D721Med (cell line): ENCODE measurements at places on chromosomes 5 and 9.

DNA sequence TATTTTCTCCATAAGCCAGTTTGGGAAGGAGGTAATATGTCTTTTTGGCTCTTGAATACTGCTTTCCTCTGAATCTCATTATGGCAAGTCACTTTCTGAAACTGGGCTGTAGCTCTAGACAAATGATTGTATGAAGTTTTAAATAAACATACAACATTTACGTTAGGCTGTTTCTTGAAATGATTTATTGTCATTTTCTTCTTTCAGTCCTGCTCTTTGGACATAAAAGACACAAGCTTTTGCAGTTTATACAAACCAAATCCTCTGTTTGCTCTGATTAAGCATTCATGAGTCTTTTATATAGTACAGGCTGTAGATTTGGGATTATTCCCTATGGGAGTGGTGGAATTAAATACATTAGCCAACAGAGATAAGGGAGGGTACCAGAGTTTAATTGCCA lies 139.7 kb downstream of the CEP120 start:
- no peak for DNase-seq

DNA sequence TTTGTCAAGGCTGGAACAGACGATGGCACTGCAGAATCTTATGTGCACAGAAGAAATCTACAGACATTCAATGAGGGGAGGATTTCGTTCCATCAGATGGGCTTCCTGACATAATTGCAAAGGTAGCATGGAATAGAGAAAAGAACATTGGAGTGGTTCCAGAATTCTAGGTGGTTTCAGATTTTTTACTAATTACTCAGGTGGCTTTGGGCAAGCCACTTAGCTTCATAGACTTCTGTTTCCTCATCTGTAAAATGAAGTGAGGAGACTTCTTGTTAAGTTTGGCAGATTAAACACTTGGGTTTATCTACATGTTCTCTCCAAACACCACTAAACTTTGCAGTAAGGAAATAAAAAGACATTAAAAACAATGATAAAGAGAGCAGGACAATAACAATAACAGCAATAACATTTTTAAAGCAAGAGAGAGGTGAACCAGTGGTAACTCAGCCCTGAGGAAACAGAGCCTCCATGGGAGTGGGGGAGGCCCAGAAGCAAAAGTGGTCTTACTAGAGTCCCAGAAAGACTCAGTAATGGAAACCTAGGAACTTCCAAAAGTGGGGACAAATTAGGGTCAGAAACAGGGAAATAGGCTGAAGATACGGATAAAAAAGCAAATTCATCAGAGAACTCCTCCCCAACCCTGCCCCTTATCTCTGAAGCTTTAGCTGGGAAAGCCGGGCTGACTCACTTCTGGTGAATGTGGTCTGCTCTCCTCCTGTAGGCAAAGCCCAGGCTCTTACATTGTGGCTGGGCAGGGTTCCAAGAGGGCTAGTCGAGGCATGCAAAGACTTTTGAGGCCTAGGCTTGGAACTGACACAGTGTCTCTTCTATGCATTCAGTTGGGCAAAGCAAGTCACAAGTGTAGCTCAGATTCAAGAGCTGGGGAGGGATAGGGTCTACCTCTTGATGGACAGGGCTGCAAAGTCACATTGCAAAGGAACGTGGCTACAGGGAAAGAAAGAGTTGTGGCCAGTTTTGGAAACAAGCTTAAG lies 11.8 kb upstream of the ACTBL2 start:
- DNase-seq, result no peak

DNA sequence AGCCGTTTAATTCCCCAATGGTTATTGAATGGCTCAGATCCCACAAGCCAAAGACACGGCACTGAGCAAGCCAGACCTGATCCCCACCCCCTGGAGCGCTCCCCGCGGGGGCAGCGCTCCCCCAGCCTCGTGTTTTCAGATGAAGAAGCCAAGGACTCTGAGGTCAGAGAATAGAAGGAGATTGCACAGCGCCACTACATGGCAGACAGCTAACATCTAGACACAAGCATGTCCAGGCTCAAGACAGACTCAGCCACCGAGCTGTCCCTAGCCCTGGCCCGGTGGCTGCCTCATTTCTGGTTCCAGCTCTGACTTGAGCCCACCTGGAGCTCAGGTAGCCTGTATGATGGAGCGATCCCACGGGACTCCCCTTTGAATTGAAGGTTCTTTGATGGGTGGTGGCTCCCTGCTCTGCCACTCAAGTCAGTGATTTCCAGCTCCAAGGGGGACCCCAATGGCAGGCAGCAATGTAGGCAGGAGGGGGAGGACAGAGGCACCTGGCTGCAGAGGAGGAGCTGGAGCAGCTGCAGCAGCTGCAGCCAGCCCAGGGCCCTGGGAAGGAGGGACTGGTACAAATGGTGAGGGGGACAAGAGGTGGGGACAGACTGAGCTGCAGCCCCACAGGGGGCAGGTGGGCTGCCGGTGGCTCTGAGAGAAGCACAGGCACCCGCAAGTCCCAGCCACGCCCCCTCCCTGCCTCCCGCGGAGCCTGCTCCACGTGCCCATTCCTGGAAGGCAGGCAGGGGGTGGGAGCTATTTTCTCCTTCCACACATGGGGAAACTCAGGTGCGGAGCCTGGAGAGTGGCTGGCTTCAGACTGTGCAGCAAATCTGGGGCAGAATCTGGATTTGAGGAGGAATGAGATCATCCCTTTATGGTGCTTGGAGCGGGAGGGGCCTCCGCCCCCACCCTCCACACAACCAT lies 40.2 kb downstream of the NTNG2 start:
- no peak for DNase-seq

GRCh38 chr5:2575871-2576270 lies 175.6 kb downstream of the IRX2 start:
- no peak for DNase-seq

- DNase-seq, result no peak
Observed at GRCh38 chr9:91038483-91039124, 237.0 kb downstream of the SYK start.

DNA sequence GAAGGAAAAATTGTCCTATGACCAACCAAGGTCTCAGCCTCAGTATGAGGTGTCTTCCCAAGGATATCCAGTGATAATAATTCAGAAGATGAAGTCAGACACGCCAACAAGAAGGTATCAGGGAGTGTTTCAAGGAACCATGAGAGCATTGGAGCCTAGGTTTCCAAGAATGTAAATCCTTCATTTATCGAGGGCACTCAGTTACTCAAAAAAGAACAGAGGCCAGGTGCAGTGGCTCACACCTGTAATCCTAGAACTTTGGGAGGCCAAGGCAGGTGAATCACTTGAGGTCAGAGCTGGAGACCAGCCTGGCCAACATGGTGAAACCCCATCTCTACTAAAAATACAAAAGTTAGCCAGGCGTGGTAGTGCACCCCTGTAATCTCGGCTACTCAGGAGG lies 70.8 kb downstream of the PLAC8L1 start:
- DNase-seq, result no peak

DNA sequence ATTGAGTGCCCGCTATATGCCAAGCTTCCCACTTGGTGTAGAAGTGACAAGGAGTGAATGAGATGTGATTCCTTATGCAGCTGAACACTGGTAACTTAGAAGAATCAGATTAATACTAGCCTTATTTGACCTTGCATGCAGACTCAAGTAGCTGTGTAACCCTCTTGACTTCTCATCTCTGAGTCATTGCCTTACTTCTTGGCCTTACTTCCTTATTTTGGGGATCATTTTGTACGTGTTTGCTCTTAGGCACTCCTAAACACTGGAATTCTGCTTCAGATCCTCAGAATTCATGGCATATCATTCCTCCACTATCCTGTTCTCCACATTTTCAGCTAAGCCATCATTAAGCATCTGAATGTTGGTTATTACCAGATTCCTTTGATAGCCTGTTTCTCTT lies 948.9 kb upstream of the ARRDC3 start:
- DNase-seq, result no peak

DNA sequence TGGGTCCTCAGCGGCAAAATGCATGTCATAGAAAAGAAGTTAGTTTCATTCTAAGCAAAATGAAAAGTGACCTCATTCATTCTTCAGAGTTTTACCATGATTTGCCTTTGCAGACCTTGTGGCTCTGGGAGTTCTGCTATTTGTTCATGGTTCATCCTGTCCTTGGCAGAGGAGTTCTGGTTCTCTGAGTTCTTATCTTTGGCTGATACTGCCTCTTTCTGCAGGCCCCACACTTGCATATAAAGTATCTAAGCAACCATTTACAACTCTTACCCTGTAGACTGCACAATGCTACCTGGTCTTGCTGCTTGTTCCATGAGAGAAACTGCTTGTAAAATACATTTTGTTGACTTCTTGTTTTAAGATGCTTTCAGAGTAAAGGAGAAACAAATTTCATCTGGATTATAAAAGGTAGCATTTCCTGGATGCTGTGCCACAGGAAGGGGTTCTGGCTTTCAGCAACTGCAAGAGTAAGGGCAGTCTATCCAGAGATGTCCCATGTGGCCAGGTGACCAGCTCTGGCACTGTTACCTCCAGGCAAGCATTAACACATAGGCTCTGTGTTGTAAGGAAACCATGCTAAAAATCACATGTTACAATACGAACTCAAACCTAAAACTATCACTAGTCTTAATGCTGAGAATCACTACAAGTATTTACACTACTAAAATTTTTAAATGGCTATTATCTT lies 513.2 kb downstream of the SPOCK1 start:
- no peak for DNase-seq

DNA sequence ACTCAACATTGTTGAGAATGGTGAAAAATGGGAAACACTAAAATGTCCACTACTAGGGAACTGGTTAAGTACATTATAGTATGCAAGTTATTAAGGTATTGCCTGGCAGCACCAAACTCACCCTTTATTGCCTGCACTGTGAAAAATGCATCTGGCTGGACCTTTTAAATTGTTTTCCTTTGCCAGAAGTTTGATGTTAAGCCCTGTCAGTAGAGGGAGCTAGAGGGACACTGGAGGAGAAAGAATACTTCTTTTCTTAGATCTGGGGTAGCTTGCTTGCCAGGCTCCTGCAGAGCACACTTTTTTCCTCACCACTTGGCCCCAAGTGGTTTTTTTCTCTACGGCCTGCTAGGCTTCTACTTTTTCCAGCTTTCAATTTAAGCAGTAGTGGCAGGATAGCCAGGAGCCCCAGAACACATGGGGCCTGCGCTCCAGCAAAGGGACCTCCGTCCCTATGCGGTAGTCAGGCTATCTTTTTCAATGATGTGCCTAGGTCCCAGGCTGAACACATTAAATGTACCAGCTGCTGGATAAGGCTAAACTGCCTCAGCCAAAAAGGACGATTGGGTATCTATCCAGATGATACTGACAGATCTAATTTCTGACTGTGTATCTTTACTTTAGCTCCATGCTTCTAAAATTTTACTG lies 8.0 kb upstream of the HABP4 start:
- no peak for DNase-seq

GRCh38 chr5:135891791-135892190 lies 3.9 kb downstream of the IL9 start:
- no peak for DNase-seq

DNA sequence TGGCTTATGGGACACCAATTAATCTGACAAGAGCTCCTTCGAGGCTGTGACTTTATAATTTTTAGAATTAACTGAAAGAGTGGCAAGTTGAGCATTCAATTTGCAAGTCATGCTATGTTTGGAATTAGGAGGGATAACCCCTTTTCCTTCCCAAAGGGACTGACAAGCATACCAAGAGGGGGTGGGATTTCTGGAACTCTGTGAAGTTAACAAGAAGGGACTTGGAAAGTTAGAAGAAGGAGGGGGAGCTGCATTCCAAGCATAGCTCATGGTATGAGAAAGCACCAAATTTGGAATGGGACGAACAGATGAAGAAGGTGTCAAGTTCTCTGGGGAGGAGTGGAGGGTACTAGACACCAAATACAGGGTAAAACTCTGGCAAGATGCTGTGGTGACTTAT lies 8.9 kb upstream of the PALM2AKAP2 start:
- DNase-seq, result no peak

DNA sequence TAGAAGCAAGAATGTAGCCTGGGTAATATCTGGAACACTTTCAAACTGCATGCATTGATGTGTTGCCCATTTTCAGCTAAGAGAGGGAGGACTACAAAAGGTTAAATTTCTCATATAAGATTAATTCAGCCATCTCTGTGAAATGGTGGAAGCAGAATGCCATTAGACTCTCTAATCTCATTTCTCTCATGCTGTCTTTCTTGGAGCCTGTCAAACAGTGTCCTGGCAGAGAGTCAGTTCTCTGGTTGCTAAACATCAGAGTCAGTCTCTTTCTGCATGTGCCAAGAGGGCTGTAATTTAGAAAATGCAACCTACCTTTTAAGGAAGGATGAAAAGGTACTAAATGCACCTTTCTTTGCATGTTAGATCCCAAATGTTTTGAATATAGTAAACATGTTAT lies 910 bp upstream of the GARNL3 start:
- DNase-seq, result no peak

GRCh38 chr5:77952636-77953212 lies 176.6 kb upstream of the TBCA start:
- no peak for DNase-seq

DNA sequence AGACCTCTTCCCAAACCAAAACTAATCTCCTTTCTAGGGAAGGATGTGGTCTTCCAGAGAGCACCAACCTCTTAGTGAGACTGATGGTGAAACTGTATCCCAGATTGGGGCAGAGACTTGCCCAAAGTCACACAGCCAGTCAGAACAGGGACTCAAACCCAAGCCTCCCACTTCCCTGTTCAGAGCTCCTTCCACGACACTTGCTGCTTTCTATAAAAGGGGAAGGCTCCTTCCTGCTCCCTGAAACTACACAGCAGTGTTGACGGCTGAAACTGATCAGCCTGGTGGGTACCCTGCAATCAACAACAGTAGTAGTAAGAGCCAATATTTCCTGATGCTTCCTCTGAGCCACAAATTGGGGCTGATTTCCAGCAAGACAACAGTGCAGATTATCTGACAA lies 1.5 kb downstream of the TOR2A start:
- no peak for DNase-seq

GRCh38 chr9:20914556-20914955 lies 116.9 kb downstream of the HACD4 start:
- no peak for DNase-seq

DNA sequence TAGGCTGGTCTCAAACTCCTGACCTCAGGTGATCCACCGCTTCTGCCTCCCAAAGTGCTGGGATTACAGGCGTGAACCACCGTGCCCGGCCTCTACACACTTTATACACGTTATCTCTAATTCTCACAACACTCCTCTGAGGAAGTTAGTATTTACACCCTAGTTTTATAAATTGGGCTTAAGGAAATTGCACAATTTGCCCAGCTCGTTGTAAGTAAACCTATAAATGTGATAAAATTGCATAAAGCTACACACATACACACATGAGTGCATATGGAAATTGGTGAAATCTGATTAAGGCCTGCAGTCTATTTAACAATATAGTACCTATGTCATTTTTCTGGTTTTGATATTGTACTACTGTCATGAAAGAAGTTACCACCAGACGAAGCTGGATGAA lies 4.4 kb upstream of the SLC4A9 start:
- no peak for DNase-seq

DNA sequence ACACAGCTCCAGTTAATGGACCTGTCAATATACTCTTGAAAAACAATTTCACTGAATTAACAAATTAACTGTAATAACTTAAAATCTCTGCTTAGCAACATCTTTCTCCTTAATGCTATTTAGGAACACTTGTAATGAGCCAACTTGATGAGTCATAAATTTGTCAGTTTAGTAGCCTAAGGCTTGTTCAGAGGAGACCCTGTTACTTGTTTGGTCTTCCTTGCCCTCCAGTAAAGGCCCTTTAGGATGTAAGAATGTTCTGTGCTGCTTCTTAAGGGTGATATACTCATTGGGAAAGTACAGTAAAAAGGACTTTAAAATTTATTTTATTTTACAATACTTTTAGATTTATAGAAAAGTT lies 11.4 kb upstream of the MATR3 start:
- no peak for DNase-seq

GRCh38 chr5:24909210-24909609 lies 264.4 kb upstream of the CDH10 start:
- no peak for DNase-seq

- DNase-seq, result no peak
Observed at GRCh38 chr5:125112196-125112595, 365.8 kb upstream of the ZNF608 start.
